ENCODE measurements at places on chromosomes 7 and 10. TPM values are rescaled to one million over a fixed set of nuclear protein-coding genes. Genes with fewer than 3 reads are reported as not detected.

DNA sequence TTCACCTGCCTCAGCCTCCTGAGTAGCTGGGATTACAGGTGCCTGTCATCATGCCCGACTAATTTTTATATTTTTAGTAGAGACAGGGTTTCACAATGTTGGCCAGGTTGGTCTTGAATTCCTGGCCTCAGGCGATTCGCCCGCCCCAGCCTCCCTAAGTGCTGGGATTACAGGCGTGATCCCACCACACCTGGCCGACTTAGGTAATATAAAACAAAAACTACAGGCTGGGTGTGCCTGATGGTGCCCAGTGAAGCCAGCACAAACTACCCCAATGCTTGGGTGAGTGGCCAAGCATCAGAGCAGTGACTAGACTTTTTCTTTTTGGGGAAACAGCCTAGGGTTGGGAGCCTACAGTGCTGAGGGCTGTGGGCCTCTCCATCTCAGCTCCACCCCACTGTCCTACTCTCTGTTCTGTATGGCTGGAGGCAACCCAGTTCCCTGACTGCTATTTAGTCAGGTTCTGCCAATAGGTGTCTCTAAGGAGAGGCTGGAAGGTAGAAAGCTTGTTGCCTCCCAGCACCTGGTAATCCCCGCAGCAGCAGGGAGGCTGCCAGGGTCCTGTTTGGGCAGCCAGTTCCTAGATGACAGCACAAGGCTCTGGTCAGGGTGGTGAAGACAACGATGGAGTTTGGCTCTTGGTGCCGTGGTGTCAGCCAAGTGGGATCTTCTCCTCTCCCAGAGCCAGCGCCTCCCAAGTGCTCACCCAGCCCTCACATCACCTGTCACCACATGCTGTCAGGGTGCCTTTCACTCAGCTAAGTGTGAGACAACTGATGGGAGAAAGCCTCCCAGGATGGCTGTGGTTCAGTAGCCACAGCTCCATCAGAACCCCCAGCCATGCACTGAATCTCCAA lies 10.4 kb upstream of the NACAD start:
- H3K36me3 ChIP-seq: peaks cover 50% of the 10 kb centered on the region
- peak; percentile 59 for DNase-seq
- no peaks in the 10 kb centered on the region for H3K4me1 ChIP-seq
- no peak overlapping the region for H3K4me3 ChIP-seq
- no peak overlapping the region for H3K27ac ChIP-seq

DNA sequence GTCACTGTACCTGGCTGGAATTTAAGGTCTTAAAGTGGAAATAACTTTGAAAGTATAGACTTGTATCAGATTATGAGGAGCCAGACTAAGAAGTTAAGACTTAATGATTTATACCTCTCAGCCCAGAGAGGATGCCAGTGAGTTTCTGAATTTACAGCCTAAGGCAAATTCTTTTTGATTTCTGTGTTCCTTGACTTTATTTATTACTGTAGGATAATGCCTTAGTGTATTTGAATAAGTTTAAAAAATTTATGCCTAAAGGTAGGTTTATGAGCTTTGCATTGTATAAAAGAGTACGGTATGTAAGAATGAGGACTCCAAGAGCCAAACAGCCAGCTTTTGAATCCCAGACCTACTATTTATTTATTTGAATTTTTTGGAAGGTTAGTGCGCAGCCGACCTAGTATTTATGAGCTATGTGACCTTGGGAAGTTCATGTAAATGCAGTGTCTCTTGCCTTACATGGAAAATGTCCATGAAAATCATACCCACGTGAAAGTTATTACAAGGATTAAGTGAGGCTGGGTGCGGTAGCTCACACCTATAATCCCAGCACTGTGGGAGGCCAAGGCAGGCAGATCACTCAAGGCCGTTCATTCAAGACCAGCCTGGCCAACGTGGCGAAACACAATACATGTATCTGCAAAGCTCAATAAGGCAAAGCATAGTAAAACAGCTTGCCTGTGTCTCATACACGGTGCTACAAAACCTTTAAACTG lies 174.6 kb downstream of the AUTS2 start:
- no peaks in the 10 kb centered on the region for H3K36me3 ChIP-seq
- peak; percentile 67 for DNase-seq
- H3K27ac ChIP-seq: peak overlapping the region; percentile 71
- no peaks in the 10 kb centered on the region for H3K27me3 ChIP-seq
- H3K4me1 ChIP-seq: no peaks in the 10 kb centered on the region

GRCh38 chr10:96850825-96851224 lies 18.7 kb downstream of the LCOR start:
- no peaks in the 10 kb centered on the region for H3K27me3 ChIP-seq
- H3K36me3 ChIP-seq: no peaks in the 10 kb centered on the region
- DNase-seq: no peak
- H3K4me3 ChIP-seq: no peak overlapping the region

GRCh38 chr10:43262397-43262901 lies 4.4 kb downstream of the RASGEF1A start:
- no peak overlapping the region for H3K27ac ChIP-seq
- no peak for DNase-seq
- no peaks in the 10 kb centered on the region for H3K36me3 ChIP-seq
- no peak overlapping the region for H3K4me3 ChIP-seq
- H3K27me3 ChIP-seq: peaks cover 49% of the 10 kb centered on the region

DNA sequence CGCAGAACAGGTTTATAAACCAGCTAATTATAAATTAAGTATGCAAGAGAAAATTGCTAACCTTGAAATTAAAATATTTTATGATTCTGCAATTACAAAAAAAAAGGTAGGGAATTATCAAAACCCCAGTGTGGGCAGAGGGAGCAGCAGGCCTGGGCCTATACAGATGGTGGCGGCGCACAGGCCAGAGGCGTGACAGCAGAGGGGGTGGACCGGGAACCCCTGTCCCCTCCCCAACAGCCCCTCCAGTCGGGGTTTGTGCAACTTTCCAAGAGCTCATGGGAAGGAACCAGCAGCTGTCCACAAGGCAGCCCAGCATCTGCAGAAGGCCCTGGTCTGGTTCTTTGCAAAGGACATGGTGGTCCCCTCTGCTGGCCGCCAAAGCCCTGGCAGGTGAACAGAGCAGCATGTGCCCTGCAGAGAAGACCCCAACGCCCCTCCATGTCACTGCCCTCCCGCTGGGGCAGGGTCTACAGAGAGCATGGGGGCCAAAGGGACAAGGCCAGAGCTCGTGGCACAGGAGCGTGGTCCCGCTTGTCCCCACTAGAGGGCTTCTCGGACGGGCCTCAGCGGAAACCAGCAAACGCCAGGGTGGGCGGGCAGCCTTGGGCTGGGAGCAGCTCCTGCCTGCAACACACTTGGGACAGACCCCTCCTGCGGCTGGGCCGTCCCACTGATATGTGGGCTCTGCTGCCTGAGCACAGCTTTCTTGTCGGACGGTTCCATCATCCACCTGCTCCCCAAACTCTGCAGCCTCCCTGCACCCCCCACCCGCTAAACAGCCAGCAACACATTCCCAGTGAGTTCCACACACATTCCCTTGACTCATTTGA lies 75.1 kb downstream of the EBF3 start:
- H3K36me3 ChIP-seq: no peaks in the 10 kb centered on the region
- H3K27ac ChIP-seq: no peak overlapping the region
- no peak for DNase-seq
- H3K4me1 ChIP-seq: no peaks in the 10 kb centered on the region

C7orf57 gene
- not detected for total RNA-seq

LIPM gene
- not detected for total RNA-seq

KRIT1 gene
- total RNA-seq: 69.2 TPM

FOXI2 gene
- total RNA-seq: not detected

Measured in sigmoid colon (tissue), 7 donors.